ENCODE measurements at places on chromosomes 7 and 10. TPM values are rescaled to one million over a fixed set of nuclear protein-coding genes. Genes with fewer than 3 reads are reported as not detected.

Gene CELF2
- 8.5 TPM for total RNA-seq

Gene LRIT1
- not detected for total RNA-seq

Gene AGBL3
- 1.7 TPM for total RNA-seq

- no peak for DNase-seq
- no peaks in the 10 kb centered on the region for H3K36me3 ChIP-seq
- H3K4me1 ChIP-seq: peaks cover 44% of the 10 kb centered on the region
- H3K27me3 ChIP-seq: no peaks in the 10 kb centered on the region
- no peak overlapping the region for H3K4me3 ChIP-seq
- H3K27ac ChIP-seq: peak overlapping the region; percentile 76
Observed at GRCh38 chr7:151923097-151923876, 33.0 kb upstream of the GALNTL5 start.

GRCh38 chr10:26978519-26978918 lies 117.8 kb upstream of the ABI1 start:
- no peaks in the 10 kb centered on the region for H3K36me3 ChIP-seq
- no peaks in the 10 kb centered on the region for H3K27me3 ChIP-seq

GRCh38 chr7:90520484-90520883 lies 51.0 kb downstream of the PTTG1IP2 start:
- H3K27ac ChIP-seq: no peak overlapping the region
- DNase-seq: no peak
- no peaks in the 10 kb centered on the region for H3K4me1 ChIP-seq
- no peak overlapping the region for H3K4me3 ChIP-seq

DNA sequence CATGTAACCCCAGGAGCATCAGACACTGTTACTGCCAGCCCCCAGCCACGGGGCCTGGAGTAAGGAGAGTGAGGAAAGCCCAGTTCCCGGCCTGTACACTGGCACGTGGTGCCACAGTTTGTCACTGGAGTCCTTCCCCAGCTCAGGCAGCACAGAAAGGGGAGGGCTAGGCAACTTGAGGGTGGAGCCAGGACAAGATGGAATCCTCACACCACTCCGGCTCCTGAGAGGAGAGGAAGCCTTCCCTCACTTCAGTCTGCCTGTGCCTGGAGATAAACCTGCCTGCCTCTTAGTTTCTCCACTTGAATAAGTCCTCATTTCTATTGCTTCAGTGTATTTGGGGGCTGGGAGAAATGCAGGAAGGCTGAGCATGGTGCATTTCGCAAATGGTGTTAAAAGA lies 176.0 kb downstream of the KIAA1217 start:
- H3K4me1 ChIP-seq: no peaks in the 10 kb centered on the region
- no peak overlapping the region for H3K4me3 ChIP-seq
- H3K27ac ChIP-seq: no peak overlapping the region

- H3K4me1 ChIP-seq: no peaks in the 10 kb centered on the region
- no peaks in the 10 kb centered on the region for H3K27me3 ChIP-seq
- DNase-seq: no peak
- no peak overlapping the region for H3K27ac ChIP-seq
Observed at GRCh38 chr7:26013551-26014083, 138.4 kb upstream of the NFE2L3 start.

DNA sequence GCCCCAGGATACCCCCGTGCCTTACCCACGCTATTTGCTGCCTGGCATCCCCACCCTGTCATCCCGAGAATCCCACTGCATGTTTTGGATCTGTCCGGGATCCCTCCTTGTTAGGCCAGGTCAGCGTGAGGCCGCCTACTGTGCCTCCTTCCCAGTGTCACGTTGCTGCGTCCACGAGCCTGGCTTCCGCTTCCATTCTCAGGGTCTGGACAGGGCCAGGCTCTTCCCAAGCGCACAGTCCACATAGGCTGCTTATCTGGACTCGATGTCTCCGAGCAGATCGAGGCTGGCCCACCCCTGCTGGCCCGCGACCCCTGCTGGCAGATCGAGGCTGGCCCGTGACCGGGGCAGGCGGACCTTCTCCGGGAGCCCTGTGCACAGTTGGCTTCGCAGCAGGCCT lies 27.1 kb downstream of the FOXK1 start:
- DNase-seq: no peak
- peaks cover 7% of the 10 kb centered on the region for H3K4me1 ChIP-seq
- no peak overlapping the region for H3K4me3 ChIP-seq

DNA sequence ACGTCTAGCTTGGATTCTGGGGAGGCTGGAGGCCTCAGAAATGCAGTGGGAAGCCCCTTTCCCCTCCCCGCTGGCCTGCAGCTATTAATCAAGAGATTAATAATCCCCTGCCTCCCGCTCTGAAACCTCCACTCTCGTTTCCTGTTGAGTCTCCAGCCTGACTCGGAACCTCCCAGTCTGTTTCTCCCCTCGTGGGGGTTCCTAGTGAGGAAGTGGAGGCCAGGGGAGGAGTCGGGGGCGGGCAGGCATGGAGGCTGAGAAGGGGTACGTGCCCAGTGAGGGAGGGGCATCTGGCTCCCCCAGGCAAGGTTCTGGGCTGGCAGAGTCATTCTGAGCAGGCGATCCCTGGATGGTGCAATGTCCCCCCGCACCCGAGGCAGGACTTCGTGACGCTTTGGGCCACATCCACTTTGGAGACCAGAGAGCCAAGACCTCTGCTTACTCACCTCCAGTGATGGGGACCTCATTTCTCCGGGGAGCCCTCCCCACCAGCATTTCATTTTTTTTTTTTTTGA lies 73.6 kb downstream of the COL26A1 start:
- H3K4me3 ChIP-seq: no peak overlapping the region
- H3K4me1 ChIP-seq: no peaks in the 10 kb centered on the region
- no peak for DNase-seq
- H3K27ac ChIP-seq: no peak overlapping the region
- no peaks in the 10 kb centered on the region for H3K27me3 ChIP-seq

Gene OPN4
- not detected for total RNA-seq

- H3K27me3 ChIP-seq: no peaks in the 10 kb centered on the region
- H3K4me3 ChIP-seq: no peak overlapping the region
- no peaks in the 10 kb centered on the region for H3K4me1 ChIP-seq
- no peaks in the 10 kb centered on the region for H3K36me3 ChIP-seq
- H3K27ac ChIP-seq: no peak overlapping the region
Observed at GRCh38 chr7:71707041-71707440, 575.1 kb downstream of the GALNT17 start.

DNA sequence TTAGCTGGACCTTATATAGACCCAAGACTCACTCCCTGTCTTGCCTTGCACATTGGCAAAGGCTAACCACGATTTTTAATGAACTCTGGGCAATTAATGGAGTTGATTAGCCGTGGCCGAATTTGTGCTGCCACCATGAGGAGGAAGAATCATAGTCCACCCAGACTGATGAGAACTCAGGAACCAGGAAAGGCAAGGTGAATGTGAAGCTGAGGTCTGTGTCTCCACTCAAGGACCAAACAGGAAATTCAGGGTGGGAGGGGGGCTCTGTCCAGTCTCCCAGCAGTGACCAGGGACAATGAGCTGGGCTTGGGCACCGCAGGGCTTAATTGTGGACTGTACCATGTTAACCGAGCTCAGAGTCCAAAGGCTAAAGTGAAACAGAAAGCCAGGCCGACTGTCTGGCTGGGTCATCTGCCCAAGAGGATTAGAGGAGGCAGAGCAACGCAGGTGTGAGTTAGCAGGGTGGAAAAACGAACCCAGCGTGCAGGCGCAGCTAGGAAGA lies 127.0 kb upstream of the JCAD start:
- H3K36me3 ChIP-seq: no peaks in the 10 kb centered on the region
- H3K27ac ChIP-seq: peak overlapping the region; percentile 72
- no peaks in the 10 kb centered on the region for H3K27me3 ChIP-seq

Gene STK17A
- 18.2 TPM for total RNA-seq

- no peak overlapping the region for H3K4me3 ChIP-seq
- peaks cover 27% of the 10 kb centered on the region for H3K4me1 ChIP-seq
- DNase-seq: no peak
- H3K36me3 ChIP-seq: no peaks in the 10 kb centered on the region
Observed at GRCh38 chr10:133159611-133159949, 439 bp upstream of the KNDC1 start.
